Stimulated activated naive CD4-positive, alpha-beta T cell treated with Interleukin-2 at 50 U/mL for 16 hours (primary cell): ENCODE measurements at places on chromosomes 6 and 20.
A peak's percentile ranks its signal among the peaks of the same experiment; 100 is the strongest.

DNA sequence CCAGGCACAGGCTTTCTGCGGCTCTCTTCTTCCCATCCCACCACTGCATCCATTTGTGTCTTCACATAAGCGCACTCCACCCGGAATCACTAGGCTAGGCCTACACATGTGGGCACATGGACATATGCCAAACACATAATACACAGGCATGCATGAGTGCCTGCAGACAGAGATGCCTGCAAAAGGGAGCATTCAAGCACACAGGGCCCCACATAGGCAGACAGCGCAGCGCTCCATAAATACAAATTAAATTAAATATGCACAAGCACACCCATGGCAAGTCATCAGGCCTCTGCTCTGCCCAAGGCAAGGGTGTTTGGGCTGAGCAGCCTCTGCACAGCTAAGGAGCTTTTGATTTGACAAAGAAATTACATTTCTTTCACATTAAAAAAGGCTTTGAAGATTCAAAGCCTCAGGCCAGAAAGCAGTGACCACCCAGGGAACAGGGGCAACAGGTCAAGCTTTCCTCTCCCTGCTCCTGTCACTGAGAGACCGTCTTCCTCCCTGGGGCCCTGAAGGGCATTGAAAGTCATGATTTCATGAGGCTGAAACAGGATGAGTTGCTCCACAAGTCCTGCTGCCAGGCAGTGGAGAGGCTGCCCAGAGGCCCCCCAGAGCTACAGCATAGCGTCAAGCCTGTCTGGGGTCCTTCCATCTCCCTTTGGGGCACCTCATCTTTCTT lies 134.2 kb upstream of the LRFN2 start:
- DNase-seq, result no peak

DNA sequence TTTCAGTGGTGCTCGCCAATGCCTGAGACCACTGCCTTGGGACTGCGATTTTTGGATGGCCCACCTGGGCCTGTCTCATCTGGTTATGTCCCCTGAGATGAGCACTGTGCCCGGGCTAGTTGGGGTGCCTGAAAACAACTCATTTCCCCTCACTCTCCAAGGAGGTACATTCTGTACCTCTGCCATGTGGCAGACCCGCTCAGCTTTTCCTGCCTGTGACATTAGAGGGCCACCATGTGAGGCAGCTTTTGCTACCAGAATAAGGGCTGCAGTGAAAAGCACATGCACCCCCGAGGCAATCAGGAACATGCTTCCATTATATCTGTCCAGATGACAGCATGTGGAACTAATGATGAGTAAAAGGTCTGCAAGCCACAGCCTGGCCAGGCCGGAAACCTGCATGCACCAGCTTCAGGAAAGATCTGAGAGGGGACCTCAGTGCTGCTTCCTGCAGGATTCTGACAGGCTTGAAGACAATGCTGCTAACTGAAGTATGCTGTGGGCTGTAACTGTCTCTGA lies 11.3 kb upstream of the SRSF6 start:
- no peak for DNase-seq

GRCh38 chr6:135866445-135867123 lies 15.1 kb downstream of the PDE7B start:
- no peak for DNase-seq

DNA sequence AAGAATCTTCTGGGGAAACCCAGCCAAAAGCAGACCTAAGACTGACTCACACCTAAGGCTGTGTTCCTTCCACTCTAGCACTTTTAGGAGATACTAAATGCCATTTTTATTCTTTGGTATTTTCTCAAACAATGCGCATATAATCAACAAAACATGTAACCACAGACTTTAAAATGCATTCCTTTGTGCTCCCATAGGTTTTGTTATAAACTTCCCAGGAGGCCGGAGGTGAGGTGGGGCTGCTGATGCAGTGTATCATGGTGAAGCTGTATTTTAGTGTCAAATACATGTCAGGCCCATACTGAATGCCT lies 155.2 kb downstream of the BTBD3 start:
- no peak for DNase-seq

DNA sequence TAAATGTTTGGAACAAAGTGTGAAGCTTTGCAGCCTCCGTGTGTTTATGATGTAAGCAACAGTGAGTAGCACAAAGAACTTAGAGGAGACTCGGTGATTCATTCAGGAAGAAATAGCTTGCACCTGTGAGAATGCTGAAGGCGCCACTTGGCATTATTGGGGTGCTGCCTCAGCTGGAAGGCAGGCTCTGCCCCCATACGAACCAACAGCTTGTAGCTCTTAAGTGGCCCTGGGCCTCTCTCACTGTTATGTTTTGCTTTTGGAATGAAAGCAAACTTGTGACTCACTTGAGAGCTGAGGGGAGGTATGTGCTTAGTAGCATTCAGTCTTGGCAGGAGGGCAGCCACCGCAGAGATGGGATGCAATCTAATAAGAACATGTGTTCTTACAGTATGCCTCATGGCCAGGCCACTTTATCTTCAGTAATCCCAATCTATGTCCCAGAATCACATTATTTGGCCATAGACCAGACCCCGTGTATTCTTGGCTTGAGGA lies 310.7 kb downstream of the EYA4 start:
- DNase-seq, result no peak

DNA sequence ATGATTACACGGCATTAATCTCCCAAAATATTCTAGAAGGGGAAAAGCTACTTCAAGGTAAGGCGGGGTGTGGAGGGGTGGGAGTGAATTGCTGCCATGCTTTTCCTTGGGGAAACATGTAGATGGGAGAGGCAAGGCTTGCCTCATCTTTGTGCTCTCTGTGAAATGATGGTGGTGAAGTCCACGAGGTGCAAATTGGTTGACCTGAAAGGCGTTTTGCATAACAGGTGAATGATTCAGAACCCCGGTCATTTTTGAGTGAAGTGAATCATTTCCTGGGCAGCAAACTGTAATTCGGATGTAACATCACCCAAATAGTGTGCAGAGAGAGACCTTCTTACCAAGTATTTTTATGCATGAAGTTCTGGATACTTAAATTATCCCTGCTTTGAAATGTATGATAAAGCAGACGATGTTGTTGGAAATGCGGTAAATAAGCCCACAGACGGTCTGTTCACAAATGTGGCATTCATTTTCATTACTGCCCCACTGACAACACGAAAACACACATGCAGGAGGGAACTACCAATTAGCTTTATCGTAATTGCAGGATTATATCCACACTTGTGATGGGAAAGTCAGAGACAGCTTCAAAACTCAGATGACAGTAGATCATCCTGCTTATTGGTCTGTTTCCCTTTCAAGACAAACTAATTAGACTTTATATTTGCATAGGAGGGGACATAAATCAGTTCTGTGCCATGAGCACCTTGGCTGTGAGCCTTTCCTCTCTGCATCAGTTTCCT lies 3.0 kb downstream of the CDH4 start:
- no peak for DNase-seq

- DNase-seq, result no peak
Measured at GRCh38 chr6:1065986-1066385, 245.9 kb upstream of the FOXQ1 start.

DNA sequence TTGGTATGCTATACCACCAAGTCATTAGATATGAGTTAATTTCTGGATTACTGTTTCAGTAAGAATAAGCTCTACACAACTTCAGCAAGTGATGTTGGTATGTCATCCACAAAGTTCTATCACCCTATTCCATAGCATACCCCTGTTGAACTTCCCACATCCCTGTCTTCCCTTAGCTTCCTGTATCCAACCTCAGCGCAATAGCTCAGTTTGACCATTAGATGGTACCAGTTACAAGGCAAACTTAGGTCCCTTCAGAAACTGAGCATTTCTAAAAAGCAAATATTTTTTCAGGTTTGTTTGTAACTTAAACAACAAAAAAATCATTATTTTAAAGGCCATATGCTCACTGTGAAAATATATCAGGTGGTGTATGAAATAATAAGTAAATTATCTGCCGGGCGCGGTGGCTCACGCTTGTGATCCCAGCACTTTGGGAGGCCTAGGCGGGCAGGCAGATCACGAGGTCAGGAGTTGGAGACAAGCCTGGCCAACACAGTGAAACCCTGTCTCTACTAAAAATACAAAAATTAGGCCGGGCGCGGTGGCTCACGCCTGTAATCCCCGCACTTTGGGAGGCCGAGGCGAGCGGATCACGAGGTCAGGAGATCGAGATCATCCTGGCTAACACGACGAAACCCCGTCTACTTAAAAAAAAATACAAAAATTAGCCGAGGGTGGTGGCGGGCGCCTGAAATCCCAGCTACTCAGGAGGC lies 8.8 kb upstream of the MOG start:
- no peak for DNase-seq

- peak; percentile 8 for DNase-seq
Measured at GRCh38 chr6:39934131-39934757, at the start of gene MOCS1. Gene MOCS1 (minus strand): TSS chr6:39934462. CDS start chr6:39934417, 45 bp downstream.

GRCh38 chr6:112594886-112595594 lies 247.9 kb downstream of the RFPL4B start:
- no peak for DNase-seq

- peak; percentile 97 for DNase-seq
Measured at GRCh38 chr20:50509923-50510705, at the start of gene PTPN1. Gene PTPN1 (plus strand): TSS chr20:50510383. CDS start chr20:50510528, 145 bp downstream.

- DNase-seq, result no peak
Measured at GRCh38 chr6:25173951-25174474, 105.2 kb upstream of the CARMIL1 start.

DNA sequence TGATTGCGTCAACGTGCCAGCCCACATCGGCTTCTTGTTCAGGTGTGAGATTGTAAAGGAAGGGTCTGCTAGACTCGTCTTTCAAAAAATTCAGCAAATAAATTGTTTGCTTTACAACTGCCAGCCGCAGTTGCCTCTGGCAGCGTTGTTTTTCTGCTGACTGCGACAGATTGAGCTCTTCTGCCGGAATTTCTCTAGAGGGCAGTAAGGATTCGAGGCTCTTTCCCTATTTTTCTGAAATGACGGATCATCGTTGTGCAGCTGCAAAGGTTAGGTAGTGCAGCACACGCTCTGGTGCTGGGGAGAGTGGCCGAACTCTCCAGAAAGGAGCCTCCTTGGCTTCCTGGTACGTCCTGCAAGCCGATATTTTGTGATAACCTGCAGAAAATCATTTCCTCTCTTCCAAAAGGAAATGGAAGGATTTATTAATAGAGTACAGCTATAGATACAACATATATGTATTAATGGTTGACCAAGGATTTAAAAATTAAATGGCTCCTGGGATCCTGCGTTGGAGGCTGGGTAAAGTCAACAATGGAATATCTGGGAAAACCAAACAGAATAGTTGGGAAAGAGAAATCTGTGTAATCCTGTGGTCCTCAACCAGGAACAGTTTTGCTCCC lies 121.9 kb upstream of the ZFP64 start:
- no peak for DNase-seq

DNA sequence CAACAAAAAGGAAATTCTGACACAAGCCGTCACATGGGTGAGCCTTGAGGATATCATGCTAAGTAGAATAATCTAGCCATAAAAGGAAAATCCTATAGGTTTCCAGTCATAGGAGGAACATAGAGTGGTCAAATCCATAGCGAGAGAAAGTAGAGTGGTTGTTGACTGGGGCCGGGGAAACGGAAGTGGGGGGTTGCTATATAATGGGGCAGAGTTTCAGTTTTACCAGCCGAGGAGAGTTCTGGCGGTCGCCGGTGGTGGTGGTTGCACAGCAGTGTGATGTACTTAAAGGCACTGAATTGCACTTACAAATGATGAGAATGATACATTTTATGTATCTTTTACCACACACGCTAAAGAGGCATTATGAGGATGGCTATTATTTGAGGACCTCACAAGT lies 4.9 kb downstream of the GPR31 start:
- DNase-seq, result peak; percentile 15

DNA sequence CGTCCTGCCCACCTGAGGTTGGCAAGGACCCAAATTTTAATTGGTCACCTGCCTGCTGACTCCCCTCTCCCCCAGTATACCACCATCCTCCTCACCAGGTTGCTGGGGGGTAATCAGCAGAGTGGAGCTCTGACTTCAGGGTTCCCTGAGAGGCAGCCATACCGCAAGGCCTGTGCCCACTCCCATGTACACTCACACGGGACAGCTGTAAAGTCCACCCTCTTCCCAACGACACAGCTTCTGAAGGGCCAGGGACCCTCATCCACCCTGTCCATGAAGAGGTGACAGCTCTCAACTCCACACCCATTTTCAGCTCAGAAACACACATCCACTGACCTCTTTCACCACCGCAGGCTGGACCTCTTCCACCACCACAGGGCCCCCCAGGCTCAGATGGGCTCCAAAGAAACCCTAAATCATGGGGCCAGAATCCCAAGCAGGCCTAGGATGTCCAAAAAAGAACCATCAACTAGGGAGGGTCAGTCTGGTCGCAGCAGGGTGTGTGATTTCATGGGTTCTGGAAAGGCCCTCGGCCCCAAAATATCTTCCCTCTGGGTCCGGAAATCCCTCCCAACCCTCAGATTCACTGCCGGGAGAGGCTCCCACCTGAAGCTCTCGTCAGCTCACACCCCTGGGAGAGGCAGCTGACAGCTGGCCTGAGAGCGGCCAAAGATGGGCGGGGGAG lies 30.0 kb downstream of the TFEB start:
- DNase-seq, result no peak

DNA sequence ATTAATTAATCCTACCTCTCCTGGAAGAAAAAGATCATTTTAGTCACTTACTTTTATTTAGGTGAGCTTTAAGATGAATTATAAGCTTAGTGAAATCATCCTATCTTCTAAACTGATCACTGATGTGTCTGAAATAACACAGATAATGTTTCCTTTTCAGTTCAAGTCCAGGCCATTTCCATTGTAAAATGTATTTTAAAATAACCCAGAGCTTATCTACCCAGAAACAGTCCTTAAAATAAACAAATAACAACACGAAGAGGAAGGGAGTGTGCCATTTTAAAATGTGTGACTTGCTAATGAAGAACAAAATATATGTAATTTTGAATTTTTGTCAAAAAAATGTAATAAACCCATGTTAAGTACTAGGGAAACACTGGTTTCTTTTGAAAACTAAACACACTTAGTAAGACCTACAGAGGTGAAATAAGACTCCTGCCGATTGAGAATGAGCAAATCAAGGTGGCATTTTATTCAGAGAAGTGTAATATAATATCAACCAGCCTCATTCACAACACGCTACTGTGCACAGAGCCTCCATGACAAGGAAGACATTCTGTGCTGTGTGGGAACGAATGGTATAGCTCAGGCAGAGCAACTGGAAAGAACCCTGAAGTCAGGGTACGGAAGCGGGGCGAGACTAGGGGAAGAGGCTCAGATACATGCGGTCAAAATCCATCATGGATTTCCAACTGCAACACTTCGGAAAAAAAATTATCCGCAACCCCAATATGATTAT lies 7.7 kb downstream of the LRP11 start:
- no peak for DNase-seq

GRCh38 chr6:41586252-41587007 lies 40.2 kb downstream of the FOXP4 start:
- DNase-seq, result no peak
